ENCODE measurements at places on chromosomes 5 and 9.
A peak's percentile ranks its signal among the peaks of the same experiment; 100 is the strongest.

GRCh38 chr9:37549527-37549926 is 26.7 kb downstream of the FBXO10 start:
- DNase-seq = no peak

DNA sequence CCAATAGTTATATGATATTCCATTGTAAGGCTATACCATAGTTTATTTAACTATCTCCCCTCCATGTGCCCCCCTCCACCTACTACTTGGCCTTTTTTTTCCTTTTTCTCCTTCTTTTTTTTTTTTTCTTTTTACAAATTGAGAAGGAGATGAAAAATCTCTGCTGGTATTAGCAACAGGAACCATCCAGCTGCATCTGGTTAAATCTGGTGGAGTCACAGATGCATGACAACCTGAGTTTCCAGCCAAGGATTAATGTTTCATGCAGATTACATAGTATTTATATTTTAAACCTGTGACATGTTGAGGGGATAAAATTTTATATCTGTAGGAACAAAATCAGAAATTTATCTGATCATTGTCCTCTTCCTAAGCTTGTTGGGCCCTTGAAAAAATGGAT is 128.5 kb upstream of the IQGAP2 start:
- DNase-seq = no peak

- DNase-seq = no peak
Observed at GRCh38 chr5:32536246-32536645, 49.1 kb upstream of the SUB1 start.

GRCh38 chr5:149735066-149735465 is 5.0 kb downstream of the PPARGC1B start:
- DNase-seq = no peak

- peak; percentile 14 for DNase-seq
Observed at GRCh38 chr5:171418982-171419687, at the start of gene FGF18. FGF18 (plus strand) TSS chr5:171419647; CDS start chr5:171420200, 553 bp downstream.

DNA sequence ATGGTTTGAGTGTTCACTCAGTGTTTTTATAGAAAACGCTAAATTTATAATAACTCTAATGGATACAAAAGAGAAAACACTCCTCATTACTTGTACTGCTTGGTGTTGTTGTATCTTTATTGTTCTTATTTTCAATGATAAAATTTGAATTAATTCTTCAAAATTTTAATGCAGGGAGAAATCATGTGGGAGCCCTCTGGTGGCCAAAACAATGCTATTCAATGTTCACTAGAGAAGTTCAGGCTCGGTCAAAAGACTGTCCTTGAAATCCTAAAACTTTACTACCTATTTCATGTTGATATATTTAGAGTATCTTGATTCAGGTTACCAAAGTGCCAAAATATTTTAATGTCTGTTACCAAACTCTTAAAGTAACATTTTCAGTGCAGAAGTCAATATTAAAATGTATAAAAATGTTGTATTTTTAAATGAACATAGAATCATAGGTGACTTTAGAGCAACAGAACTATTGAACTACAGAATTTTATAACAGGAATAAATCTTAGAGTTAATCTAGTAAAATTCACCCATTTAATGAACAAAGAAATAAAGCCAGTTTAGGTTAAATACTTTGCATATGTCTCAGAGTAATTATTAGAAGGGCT is 1259.8 kb downstream of the PTPRD start:
- DNase-seq = no peak

DNA sequence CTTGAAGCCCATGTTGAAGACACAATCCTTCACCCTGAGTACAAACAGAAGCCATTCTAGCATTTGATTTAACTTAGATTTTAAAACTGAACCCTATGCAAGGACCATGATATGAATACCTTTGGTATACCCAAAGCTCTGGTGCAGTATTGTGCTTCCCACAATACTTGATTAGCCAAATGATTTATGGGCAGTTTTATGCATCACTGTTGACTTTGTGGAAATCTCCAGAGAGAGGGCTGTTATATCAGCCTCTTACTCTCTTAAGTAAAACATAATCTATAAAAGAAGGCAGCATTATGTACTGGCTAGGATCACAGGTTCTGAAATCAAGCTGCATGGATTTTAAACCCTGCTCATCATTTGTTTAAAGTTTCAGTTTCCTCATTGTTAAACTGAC is 762.8 kb downstream of the EFNA5 start:
- DNase-seq = no peak

DNA sequence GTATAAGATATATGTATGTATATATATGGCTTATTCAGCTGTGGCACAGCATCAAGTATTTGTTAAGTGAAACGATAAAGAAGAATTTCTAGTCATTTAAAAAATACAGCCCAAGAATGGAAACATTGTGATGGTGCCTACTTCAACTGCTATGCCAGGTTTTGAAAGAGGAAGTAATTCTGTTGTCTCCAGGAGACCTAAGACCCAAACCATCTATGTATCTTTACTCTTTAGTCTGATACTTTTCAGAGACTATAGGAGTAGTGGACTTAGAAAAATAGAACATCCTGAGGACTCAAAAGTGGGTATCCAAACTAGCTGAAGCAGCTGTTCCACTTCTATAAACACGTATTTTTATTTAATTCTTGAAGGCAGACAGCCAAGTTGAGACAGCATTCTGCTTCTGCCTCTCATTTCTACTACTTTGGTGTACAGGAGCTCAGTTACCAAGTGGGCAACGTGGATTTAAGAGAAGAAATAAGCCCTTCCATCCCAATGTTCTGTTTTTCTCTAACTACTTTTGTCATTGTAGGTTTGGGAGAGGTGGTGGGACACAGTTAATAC is 110.7 kb downstream of the RPS23 start:
- no peak for DNase-seq

GRCh38 chr5:137220523-137220927 is 278.6 kb downstream of the SPOCK1 start:
- DNase-seq = no peak

- DNase-seq = no peak
Observed at GRCh38 chr5:115432691-115433090, 111.9 kb downstream of the FEM1C start.

- DNase-seq = no peak
Observed at GRCh38 chr5:129768735-129769134, 20.8 kb downstream of the MINAR2 start.

- DNase-seq = no peak
Observed at GRCh38 chr9:34252016-34252415, 73.2 kb downstream of the UBAP1 start.

DNA sequence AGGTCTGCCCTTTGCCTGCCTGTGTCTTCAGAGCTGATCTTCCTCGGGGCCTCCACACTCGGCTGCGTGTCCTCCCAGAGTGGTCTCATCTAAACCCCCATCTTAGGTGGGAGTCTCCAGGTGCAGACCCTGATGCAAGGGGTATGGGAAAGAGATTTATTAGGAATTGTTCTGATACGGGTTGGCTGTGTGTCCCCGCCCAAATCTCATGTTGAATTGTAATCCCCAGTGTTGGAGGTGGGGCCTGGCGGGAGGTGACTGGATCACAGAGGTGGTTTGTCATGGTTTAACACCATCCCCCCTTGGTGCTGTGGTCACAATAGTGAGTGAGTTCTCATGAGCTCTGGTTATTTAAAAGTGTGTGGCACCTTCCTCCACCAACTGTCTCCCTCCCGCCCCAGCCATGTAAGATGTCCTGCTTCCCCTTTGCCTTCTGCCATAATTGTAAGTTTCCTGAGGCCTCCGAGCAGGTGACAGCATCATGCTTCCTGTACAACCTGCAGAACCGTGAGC is 208.4 kb downstream of the AOPEP start:
- no peak for DNase-seq
